Thyroid gland (tissue), 4 donors: ENCODE measurements at places on chromosomes 13 and 19.

DNA sequence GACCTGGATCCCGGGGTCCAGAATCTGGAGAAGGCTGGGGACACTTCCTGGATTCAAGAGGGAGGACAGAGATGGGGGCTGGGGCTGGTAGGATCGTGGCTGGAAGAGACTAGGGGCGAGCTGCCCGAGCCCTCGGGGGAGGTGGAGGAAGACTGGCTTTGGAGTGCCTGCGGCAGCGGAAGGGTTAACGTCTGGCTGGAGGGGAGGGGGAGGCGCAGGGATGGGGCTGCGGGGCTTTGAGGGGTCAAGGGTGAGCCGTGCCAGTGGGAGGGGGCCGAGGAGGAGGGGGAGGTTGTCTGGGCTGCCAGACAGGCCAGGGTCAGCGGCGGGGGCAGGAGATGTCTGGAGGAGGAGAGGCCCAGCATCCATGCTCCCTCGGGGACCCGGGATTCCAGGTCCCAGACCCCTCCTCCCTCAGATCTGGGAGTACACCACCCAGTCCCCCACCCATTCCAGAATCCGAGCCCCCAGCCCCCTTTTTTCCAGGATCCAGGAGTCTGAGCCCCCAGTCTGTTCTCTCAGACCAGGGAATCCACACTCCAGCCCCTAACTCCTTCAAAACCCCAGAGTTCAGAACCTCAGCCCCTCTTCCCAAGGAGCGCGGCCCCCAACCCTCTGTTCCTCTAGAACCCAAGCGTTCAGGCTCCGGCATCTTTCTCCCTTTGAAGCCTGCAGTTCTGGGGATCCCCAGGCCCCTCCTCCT is 3.2 kb upstream of the SPACA6 start:
- peak; percentile 29 for DNase-seq

DNA sequence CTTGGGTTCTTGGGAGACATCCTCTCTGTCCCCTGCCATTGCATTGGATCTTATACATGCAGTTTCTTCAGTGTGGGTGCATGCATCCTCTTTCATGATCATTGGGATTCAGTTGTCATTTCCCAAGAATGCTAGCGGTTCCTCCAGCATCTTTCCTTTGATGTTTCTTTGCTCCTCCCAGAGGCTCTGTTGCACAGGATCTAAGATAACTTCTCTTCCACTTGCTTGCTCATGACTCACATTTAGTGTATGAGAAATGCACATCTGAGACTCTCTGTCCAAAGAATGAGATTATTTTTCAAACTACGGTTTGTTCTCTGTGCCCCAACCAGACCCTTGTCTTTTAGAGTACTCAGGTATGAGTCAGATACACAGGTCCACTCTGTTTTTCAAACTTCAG is 197.1 kb downstream of the NDFIP2 start:
- DNase-seq: no peak

DNA sequence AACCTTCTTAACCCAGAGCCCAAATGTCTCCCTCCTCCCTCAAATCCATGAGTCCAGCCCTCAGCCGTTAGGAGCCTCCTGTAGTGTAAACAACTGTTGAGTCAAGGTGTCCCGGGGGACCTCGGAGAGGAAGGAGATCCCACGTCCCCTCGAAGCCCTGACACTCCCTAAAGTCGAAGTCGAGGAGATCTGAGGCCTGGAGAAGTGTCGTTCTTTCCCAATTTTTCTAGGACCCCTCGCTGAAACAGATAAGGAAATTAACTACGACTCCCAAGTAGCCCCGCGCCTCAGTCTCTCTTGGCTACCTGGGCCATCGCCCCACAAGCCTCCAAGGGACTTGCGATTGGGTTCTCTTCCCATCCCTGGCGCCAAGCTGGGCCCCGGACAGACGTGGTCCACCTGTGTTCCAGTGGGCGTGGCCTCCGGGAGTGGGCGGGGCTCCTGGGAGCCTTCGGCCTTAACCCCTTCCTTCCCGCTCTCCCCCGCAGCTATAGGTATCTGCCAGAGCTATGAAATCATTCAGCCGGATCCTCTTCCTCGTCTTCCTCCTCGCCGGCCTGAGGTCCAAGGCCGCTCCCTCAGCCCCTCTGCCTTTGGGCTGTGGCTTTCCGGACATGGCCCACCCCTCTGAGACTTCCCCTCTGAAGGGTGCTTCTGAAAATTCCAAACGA is 869 bp downstream of the GFY start:
- DNase-seq: no peak

DNA sequence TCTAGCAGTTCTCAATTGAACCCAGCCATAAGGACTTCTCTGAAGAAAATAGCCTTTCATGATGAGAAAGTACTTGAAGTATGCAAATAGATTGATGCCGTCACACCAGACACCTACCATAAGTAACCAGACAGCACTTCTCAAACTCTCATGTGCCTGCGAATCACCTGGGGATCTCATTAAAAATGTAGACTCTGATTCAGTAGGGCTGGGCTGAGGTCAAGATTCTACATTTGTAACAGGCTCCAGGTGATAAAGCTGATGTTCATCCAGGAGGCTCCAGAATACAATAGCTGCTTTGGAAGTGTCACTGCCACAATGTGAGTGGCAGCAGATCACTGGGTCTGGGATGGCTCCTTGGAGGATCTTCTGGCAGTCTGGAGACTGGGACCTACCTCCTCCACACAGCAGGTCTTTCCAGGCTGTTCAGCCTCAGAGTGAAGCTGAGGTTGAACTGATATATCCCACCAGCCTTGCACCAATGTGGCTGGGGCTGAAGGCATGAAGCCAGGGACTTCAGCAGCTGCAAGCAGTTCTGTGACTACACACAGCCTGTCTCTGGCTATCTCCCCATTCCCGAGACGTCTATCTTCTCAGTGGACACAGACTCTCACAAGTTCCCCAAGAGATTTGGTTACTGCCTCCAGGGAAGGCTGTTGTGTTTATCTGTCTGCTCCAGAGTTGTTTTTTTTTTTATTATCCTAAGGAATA is 9.1 kb downstream of the MBNL2 start:
- no peak for DNase-seq

GRCh38 chr19:41924151-41925145 is 3.8 kb downstream of the ERFL start:
- DNase-seq: no peak

DNA sequence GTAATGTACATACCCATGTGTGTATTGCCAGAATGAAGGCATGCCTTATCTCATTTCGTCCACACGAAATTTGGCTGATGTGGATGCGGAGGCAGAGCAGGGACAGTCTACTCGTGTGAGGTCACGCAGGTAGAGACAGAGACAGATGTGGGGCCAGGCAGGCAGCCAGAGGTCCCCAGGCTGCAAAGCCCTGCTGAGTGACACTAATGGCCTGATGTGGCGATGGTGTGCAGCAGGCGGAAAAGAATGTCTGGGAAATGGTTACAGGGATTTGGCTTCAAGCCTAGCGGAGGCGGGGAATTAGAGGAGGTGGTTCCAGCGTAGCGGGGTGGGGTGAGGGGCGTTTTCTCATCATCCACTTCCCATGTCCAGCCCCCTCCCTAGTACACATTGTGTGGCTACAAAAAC is 4.2 kb upstream of the IZUMO2 start:
- peak; percentile 76 for DNase-seq

- no peak for DNase-seq
Observed at GRCh38 chr13:74921326-74921725, 560.6 kb downstream of the TBC1D4 start.

DNA sequence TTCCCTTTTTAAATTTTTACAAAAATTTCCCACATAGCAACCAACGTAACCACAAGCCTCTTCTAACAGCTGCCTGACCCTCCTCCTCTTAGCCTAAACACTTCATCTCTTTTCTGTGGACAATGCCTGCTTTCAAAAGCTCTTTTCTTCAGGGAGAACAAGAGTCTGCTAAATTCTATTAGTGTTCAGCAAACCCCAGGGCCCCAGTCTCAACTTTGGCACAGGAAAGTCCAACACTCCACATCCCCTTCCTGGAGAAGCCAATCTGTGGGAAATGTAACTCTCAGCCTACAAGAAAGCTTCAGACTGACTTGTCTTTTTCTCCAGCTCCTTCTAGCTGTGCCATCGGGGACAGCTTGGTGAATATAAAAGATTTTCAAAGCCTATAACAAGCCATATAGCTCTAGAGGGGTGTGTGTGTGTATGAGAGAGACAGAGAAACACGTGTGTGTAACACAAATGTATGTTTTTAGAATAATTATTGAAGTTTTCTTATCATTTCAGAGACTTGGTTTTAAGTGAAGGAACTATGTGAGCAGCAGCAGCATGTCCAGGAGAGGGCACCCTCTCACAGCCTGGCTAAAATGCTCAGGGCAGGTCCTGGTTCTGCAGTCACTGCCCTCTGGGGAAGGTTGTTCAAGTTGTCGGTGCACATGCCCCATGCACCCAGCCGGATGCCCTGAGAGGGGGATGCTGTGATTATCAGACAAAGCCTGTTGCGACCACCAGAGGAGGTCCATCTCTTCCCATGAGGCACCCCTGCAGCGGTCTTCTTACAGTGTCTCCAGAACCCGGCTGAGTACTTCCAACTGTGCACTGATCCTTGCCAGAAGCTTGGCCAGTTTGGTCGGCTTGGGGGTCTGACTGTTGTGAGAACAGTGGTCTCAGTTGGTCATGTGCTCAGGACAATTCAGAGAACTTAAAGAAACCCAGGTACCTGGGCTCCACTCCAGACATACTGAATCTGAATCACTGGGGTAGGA is 34.4 kb downstream of the CCDC70 start:
- peak; percentile 63 for DNase-seq

GRCh38 chr13:101875717-101876393 is 423.4 kb downstream of the ITGBL1 start:
- DNase-seq: no peak

DNA sequence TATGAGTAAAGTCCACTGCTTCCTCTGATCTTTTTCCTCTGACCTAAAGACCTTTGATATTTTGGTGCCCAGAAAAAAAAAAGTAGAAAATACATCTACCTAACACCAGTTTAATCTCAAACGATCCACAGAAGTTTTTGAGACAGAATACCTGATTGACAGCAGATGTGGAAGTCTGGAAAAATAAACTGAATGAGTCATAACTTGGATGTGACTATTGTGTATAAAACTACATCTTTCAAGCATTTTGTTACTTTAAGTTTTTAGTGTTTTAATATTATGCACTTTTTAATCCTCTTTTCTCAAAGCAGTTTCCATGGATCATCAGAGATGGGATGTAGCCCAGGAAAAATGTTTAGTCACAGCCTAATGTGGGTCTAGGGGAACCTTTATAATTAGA is 216.1 kb downstream of the SLITRK1 start:
- DNase-seq: no peak

DNA sequence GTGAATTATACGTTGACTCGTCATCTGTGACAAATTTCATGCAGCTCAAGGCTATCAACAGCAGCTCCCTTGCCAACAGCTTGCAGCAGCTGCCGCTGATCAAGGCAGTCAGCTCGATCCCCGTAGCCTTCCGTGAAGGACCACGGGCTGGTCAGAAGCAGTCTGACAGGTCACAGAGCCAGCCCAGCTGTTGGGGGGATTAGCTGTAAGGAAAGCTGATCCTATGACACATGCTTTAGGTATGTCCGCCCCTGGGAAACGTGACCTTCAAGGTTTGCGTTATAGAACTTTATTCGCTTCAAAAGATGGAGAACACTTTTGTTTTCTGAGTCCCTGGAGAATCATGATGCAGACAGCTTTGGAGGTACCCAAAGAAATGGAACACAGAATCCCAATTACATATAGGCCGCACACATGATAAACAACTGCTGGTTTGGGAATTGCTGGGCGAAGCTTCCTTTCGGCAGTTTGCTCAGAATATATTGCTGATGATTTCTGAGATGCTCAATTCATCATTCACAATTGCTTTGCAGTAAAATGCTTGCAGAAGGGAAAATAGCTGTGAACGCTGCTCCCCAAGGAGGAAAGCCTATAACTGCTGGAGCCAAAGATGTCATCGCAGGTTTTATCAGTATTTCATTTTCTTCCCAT is 62.6 kb upstream of the USP29 start:
- DNase-seq: no peak

DNA sequence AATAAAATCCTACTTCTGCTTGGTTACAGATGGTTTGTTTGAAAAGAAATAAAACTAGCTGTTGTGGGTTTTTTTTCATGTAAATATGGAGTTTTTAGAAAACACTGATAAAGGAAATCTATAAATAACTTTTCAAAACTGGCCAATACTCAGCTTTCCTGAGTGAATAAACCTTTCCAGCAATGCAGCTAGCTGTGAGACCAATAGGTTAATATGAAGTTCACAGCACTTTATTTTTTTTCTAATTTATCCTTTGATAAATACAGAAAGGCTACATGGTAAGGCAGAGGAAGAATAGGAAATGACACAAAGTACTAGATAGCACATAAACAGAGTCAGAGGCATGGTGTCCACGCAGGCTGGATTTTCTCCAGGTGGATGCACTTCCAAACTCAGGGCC is 154.0 kb downstream of the COG6 start:
- DNase-seq: no peak

- DNase-seq: no peak
Observed at GRCh38 chr19:53906211-53907192, 2.6 kb upstream of the CACNG7 start.

DNA sequence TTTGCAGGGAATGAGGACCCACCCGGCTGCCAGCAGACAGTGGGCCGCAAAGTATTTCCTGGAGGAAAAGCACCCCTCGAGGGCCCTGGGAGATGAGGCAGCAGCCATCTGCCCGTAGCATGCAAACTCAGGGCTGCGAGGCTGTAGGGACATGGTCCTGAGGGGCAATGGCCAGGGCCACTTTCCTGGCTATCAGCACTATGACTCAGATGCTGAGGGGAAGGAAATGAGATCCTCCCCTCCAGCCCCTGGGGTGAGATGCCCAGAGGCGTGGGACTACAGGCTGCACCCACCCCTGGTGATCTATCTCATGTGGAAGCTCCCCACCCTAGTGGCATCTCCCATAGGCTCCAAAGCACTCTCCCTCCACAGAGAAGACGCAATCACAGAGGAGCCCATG is 80.1 kb downstream of the SLC7A1 start:
- no peak for DNase-seq

- no peak for DNase-seq
Observed at GRCh38 chr13:97335488-97336134, 98.4 kb upstream of the RAP2A start.

- DNase-seq: peak; percentile 87
Observed at GRCh38 chr19:10432736-10433130, 12.4 kb downstream of the PDE4A start.

DNA sequence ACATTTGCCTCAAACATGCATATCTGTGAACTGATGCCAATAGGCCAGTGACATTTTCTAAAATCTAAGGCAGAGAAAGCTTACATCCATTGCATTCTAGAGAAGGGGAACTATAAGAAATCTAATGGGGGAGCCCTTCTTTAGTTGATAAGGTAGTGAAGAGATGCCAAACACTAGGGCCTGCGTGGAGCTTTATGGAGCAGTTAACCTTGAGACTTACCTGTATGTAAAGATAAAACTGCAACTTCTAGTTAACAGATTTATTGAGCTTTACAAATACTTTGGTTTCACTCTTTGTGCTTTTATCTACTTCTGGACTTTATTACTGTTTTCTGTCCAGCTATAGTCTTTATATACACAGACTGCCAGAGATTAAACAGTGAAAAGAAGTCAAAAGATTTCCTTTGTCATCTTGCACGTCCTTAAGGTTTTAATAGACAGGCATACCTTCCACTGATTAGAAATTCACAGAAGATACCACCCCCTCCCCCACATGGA is 457.6 kb downstream of the KLF12 start:
- DNase-seq: no peak

- no peak for DNase-seq
Observed at GRCh38 chr19:46309056-46309455, 12.2 kb downstream of the HIF3A start.

GRCh38 chr13:66693656-66694055 is 536.5 kb downstream of the PCDH9 start:
- no peak for DNase-seq

GRCh38 chr19:50663482-50663790 is 14.2 kb downstream of the C19orf81 start:
- no peak for DNase-seq

GRCh38 chr13:112951674-112952371 is 17.2 kb upstream of the MCF2L start:
- DNase-seq: no peak
